AG10803 (cell line): ENCODE measurements at places on chromosomes 12 and 14.

GRCh38 chr14:23346693-23347405 is 5.8 kb downstream of the SLC22A17 start:
- no peak for DNase-seq

- DNase-seq = no peak
Measured at GRCh38 chr12:647385-648085, 15.7 kb downstream of the NINJ2 start.

GRCh38 chr12:39205969-39206368 is 237.0 kb downstream of the KIF21A start:
- DNase-seq = no peak

GRCh38 chr12:117089463-117089862 is 9.8 kb downstream of the TESC start:
- DNase-seq = no peak

DNA sequence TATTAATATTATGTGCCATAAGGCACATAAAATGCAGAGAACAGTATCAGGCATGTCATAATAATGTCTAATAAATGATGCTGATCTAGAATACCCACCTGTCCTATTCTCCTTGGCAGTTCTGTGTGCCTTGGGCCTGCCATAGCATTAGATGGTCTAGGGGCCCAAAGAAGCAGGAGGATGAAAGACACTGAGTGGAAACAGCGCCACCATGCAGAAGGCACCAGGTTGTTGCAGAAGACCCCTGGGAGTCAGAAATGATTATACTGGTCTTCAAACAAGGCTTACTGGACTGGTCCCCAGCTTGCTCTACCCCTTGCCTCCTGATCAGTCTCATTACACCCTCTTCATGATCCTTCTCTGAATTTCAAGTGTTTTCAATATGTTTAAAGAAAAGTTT is 353.3 kb downstream of the GRIN2B start:
- DNase-seq = no peak

DNA sequence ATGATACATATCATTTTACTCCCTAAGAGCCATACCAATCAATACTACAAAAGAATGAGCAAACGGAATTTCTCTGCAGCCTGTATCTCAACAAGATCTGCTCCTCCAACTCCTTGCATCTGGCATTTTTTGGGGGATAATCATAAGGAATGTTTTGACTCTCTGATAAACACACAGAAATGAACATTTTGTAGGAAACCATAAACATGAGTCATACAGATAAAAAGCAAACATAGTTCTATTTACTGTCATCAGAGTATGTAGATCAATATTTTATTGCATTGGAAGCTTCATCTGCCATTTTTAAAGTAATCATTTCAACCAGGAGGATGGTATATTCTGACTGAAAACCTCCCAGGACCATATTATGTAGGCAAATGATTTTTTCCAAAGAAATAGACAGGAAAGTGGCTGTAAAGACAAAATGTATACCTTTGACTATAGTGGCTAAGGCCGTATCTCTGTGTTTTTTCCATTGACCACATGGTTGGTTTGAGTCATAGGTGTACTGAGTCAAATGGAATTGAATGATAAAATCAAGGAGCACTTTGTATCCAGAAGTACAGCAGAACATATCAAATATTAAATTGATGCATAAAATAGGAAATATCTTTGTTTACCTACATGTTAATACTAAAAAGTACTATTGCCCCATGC is 32.4 kb upstream of the CD69 start:
- peak; percentile 40 for DNase-seq

DNA sequence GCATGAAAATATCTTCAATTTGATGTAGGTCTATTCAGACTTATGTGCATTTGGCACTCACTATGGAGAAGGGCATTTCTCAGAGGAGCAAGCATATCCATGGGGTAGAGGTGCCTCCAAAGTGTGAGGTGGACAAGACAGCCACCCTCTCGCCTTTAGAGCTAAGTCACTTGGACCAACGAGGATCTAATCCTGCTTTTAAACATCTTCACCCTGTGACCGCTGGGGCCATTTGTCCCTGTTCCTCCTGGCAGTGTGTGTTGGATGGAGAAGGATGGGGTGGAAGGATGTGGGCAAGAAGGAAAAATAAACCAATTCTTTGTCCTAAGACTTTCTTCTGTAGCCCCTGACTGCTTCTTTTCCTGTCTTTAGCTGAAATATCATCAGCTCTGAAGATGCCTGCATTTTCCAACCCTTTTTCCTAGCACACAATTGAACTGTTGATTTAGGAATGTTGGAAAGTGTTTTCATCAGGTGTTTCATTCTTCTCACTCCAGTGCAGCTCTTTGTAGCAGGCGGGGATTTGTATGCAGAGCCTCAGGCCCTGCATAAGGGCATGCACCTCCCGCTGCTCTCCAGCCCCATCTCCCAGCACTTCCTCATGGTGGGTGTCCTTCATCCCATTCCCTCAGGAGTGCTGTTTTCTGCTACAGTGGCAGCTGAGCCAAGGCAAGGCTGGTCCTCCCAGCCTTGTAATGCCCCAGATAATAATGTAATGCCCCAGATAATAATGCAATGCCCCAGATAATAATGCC is 5.3 kb downstream of the FGF6 start:
- no peak for DNase-seq

- peak; percentile 87 for DNase-seq
Measured at GRCh38 chr14:53515276-53515675, 362.2 kb upstream of the DDHD1 start.

DNA sequence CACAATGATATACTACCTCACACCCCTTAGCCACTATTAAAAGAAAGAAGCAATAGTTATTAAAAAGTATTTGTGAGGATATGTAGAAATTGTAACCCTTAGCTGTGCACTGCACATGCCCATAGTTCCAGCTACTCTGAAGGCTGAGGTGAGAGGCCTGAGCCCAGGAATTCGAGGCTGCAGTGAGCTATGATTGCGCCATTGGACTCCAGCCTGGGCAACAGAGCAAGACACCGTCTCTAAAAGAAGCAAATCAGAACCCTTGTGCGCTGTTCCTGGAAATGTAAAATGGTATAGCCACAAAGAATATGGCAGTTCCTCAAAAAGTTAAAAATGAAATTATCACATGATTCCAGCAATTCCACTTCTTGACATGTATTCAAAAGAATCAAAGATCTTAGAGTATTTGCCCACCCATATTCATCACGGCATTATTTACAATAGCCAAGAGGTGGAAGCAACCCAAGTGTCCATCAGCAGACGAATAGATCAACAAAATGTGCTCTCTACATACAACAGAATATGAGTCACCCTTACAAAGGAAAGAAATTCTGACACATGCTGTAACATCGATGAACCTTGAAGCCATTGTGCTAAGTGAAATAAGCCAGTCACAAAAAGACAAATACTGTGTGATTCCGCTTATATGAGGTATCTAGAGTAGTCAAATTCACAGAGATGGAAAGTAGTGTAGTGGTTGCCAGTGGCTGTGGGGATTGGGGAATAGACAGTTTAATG is 23.7 kb upstream of the YLPM1 start:
- DNase-seq = no peak

DNA sequence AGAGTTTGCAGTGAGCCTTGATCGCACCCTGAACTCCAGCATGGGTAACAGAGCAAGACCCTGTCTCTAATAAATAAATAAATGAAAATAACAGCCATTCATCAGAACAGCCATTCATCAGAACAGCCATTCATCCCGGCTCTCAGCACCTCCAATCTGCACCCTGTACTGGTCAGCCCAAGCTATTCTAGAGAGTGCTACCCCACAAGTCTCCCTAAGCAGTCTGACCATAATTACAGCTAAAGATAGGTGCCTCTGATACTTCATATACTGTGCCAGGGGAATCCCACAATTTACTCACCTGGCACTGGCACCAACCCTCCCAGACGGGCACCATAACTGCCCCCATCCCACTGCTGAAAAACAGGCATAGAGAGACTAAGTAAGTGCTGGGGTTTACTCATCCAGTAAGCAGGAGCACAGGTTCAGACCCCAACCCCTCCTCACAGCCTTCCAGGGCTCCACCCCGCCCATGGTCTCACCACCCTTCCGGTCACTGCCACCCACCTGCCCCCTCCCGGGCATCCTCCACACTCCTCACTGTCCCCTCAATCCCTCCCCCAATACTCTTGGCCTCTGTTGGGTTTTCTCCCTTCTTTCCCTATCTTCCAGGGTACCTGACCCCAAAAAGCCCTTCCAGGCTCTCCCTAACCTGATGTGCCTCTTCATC is 15.2 kb upstream of the EIF5 start:
- no peak for DNase-seq

- DNase-seq = no peak
Measured at GRCh38 chr14:98140862-98141530, 1131.0 kb downstream of the BCL11B start.

- peak; percentile 73 for DNase-seq
Measured at GRCh38 chr14:77310026-77310425, 10.7 kb downstream of the POMT2 start.

GRCh38 chr12:5912437-5913334 is 32.4 kb downstream of the ANO2 start:
- DNase-seq = no peak

GRCh38 chr12:46608431-46609272 is 217.1 kb downstream of the SLC38A4 start:
- peak; percentile 88 for DNase-seq

- DNase-seq = no peak
Measured at GRCh38 chr14:59905188-59905587, 14.8 kb upstream of the LRRC9 start.

- DNase-seq = no peak
Measured at GRCh38 chr14:37194698-37195097, 3.0 kb upstream of the MIPOL1 start.

DNA sequence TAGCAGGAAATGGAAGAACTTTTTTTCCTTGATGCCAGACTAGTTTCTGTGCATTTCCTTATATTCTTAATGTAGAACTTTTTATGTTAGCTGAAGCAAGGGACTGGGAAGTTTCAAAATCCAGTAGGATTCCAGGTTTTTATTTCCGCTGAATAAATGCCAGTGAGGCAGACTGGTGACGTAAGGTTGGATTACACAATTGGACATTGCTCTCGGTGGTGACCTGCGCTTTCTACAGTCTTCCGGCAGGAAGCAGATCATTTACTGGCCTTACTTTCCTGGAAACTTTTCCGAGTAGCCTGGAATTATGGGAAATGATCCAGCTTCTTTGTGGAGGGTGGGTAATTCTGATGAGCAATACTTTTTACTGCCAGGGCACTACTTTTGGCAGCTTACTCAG is 3.6 kb downstream of the IFT43 start:
- DNase-seq = peak; percentile 87

GRCh38 chr12:10027721-10028120 is 2.8 kb upstream of the CLEC9A start:
- DNase-seq = peak; percentile 80

GRCh38 chr12:72978999-72979398 is 706.8 kb downstream of the TRHDE start:
- no peak for DNase-seq

- DNase-seq = no peak
Measured at GRCh38 chr14:90427848-90428426, 31.1 kb downstream of the CALM1 start.

DNA sequence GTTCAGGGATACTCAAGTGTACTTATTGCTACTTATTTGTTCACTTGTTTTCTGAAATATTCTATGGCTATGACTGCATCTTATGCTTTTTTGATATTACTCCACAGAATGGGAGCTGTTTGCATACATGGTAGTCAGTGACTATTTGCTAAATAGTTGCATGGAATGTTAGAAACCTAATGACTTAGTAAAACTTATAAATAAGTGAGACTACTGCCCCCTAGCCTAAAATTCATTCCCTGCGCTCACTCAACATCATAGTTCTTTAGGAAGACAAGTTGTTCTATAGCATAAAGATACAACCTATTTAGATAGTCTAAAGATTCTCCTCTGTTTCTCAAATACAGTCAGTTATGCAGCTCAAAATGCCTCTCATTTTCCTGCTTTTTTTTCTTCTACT is 305.5 kb downstream of the CEP128 start:
- peak; percentile 18 for DNase-seq

DNA sequence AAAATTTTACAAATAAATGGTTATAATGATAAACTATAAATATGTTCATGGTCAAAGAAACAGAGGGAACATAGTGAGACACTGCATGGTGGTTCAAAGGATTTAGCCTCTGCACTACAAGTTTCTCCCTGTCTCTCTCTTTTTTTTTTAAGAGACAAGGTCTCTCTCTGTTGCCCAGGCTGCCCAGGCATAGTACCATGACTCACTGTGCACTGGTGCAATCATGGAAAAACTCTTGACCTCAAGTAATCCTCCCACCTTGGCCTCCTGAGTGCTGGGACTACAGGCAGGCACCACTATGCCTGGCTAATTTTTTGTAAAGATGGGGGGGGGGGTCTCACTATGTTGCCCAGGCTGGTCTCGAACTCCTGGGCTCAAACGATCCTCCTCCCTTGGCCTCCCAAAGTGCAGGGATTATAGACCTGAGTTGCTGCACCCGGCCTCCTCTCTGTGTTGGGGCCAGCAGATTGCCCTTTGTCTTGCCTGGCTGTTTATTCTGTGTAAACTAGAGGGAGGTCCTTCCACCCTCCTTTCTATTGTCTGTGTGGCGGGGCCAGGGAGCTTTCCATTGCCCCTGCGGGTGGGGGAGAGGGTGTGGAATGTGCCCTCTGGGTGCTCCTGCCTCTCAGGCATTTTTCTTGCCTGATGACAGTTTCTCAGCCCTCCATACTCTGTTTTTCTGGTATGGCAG is 22.1 kb downstream of the MTHFD1 start:
- DNase-seq = peak; percentile 31

GRCh38 chr12:3775385-3776035 is 22.6 kb upstream of the CRACR2A start:
- DNase-seq = no peak

DNA sequence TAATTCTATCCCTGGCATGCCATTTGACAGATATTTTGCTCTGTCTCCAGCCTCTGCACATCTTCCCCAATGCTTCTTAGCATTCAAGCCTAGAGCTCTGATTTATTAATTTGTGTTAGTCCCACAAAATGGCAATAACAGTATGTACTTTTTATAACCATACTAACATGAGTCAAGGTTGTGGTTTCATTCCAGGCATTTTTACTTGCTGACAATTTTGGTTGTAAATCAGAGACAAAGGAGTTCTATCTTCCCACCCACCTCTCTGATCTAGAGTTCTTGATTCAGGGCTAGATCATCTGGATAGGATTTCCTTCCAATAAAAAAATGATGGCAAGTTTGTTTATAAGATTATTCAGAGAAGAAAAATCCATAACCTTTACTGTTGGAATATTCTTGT is 18.5 kb upstream of the CISTR start:
- peak; percentile 98 for DNase-seq

DNA sequence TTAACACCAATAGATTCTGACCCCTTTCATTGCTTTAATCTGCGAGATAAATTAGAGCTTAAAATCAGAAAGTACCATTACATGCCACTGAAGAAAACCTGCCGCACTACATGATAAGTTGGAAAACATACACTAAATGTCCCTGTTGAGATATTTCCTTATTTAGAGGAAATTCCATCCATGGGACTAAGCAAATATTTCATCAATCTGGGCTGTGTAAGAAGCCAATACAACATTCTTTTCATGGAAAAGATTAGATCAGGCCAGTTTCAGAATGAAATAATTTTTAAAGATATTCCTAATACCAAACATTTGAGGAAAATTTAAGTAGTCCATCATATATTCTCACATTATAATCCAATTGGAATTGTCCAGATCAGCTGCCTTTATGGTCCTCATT is 112.8 kb downstream of the LLPH start:
- DNase-seq = no peak

GRCh38 chr14:91872011-91872501 is 4.7 kb upstream of the TC2N start:
- DNase-seq = no peak
